ENCODE measurements at places on chromosomes 5 and 9.

- DNase-seq = no peak
Observed at GRCh38 chr5:152147286-152147685, 222.6 kb upstream of the GLRA1 start.

DNA sequence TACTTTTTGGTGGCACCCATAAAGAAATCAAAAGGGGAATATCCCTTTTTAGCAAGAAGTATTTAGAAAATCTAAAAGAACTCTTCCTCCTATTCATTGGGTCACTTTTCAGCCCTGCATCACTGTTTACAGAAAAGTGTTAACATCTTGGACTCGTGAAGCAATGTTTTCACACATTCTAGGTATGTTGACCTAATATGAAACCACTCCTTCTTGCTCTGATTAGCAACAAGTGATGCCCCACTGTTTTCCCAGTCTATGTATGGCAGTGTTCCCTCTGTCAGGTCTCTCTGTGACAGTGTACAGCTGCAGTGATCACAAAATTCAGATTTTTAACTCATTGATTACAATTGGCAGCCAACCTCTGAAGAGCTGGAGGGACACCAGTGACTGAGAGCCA lies 148.2 kb upstream of the SLC12A2 start:
- DNase-seq = no peak

DNA sequence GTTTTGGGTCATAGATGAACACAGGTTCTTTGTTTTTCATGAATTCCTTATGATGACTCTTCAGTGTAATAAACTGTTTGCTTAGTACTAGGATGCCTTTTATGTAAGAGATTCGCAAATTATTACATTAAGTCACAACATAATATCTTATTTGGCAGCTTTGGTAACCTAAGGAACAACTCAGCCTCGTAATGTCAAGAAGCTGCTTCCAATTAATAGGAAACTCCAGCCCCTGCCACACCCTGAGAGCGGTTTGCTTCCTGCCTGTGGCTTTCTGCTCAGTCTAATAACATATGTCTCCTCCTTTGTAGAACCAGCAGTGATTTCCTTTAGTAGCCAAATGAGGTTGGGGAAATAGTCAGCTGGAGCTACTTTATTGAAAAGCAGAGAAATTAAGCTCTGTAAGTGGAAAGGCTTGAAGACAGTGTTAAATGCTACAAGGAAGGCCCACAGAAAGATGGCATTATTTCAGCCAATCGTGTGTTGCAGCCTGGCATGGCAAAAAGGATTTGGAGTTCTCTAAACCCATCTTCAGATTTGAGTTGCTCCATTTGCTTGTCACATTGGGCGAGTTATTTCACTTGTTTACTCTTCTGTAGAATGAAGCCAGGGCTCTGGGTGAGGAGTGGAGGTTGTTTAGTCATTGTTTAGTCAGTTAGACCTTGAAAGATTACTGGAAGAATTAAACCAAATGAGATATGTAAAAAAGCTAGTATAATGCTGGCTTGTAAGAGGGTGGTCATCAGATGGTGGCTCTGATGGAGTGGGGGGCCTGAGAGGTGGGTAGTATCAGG lies 54.1 kb downstream of the MTAP start:
- no peak for DNase-seq

- no peak for DNase-seq
Observed at GRCh38 chr5:42321785-42322184, 101.5 kb upstream of the GHR start.

DNA sequence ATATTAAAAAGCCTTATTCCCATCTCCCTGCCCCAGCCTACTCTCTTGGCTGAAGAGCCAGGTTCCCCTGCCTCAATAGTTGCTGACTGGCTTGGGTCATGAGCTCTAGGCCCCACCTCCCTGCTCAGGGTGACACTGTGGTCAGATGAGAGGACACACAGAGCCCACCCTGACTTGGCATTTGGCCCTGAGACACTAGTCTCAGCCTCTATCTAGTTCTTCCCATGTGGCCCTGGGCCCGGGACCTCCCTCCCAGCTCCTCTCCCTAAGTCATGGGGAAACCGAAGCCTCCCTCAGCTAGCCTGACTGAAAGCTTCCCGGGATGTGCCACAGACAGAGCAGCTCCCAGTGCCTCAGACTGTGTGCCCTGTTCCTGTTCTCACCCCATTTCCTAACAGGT lies 5.8 kb upstream of the MYOZ3 start:
- DNase-seq = no peak

- no peak for DNase-seq
Observed at GRCh38 chr9:114470121-114470520, 35.2 kb downstream of the WHRN start.

GRCh38 chr5:125654392-125654791 lies 768.8 kb upstream of the GRAMD2B start:
- no peak for DNase-seq

Measured in KG1 (cell line).